AG10803 (cell line): ENCODE measurements at places on chromosomes 6 and 20.

GRCh38 chr6:13992417-13993055 is 67.8 kb downstream of the RNF182 start:
- DNase-seq, result peak; percentile 65

GRCh38 chr20:14775778-14776177 is 438.4 kb upstream of the FLRT3 start:
- DNase-seq, result peak; percentile 80

DNA sequence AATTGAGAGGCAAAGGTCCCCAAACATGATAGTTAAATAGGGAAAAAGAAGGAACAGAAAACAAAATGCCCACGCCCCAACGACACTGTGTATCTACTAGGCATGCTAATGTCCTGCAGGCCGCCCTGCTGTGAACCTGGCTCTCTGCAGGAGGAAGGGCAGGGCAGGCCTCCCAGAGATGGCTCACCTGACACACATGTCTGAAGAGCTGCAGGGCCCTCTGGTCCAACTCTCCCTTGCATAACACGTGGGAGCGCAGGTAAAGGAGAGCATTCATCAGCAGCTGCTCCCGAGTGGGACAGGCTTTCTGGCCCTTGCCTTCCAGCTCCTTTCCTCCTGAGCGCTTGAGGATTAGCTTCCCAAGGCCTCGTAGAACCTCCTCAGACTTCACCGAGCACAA is 53.7 kb upstream of the LYRM2 start:
- no peak for DNase-seq

GRCh38 chr6:170072246-170072645 is 218.6 kb downstream of the DLL1 start:
- no peak for DNase-seq

GRCh38 chr6:47479140-47479508 is 1.5 kb downstream of the CD2AP start:
- DNase-seq, result no peak

- no peak for DNase-seq
These were observed 56.6 kb upstream of the POU3F2 start for GRCh38 chr6:98777762-98778161.

GRCh38 chr6:12890171-12890790 is 173.7 kb downstream of the PHACTR1 start:
- no peak for DNase-seq

GRCh38 chr6:2132916-2133315 is 112.5 kb downstream of the GMDS start:
- no peak for DNase-seq

- peak; percentile 4 for DNase-seq
These were observed 149.6 kb downstream of the RIMS1 start for GRCh38 chr6:72035966-72036365.

DNA sequence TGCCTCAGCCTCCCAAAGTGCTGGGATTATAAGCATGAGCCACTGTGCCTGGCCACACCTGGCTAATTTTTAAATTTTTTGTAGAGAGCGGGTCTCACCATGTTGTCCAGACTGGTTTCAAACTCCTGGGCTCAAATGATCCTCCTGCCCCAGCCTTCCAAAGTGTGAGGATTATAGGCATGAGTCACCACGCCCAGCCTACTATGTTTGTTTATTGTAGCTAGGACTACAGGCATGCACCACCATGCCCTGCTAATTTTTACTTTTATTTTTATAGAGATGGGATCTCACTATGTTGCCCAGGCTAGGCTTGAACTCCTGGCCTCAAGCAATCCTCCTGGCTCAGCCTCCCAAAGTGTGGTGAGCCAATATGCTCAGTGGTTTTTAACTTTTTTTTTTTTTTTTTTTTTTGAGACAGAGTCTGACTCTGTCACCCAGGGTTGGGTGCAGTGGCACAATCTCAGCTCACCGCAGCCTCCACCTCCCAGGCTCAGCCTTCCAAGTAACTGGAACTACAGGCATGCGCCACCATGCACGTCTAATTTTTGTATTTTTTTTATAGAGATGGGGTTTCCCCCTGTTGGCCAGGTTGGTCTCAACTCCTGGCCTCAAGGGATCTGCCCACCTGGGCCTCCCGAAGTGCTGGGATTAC is 12.0 kb upstream of the DDX43 start:
- DNase-seq, result no peak

DNA sequence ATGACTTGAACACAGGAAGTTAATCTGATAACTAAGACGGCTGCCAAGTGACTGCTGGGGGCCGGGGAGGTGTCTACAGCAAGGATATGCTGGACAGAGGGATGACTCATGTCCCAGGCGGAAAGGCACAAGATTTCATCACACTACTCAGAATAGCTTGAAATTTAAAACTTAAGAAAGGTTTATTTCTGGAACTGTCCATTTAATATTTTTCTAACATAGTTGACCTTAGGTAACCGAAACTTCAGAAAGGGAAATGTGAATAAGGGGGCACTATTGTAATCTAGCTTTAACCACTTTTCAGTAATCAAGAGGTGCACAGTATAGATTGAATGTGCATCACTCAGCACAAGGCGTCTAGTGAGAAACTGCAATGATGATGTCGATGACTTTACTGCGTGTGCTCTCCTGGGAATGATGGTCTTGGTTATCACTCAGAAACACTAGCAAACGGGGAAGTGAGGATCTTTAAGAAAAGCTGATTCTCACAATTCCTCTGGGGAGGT is 171.5 kb downstream of the QKI start:
- peak; percentile 83 for DNase-seq

DNA sequence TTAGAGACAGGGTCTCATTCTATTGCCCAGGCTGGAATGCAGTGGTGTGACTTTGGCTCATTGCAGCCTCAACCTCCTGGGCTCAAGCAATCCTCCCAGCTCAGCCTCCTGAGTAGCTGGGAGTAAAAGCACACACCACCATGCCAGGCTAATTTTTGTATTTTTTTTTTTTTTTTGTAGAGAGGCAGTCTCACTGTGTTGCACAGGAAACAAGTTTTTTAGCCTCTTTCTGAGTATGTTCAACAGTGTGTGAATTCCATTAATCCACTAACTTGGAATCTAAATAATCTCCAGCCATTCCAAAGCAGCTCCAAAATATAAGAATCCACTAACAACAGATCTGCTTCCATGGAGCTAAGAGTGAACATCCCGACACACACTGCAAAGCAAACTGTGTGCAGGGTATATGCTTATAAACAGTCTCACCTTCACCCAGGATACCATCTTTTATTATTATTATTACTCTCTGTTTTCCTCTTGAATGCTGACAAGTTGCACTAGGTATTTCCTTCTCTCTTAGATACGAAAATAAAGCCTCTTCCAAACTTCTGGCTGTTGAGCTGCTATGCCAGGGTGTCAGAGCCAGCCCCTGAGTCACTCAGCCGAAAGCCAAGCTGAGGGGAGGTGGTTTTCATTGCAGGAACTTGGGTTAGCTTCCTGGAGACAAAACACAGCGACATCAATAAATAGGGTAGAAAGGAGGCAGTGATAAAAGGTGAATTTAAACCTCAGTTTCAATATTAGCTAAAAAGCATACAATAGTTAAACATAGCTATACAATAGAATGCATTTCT is 264.9 kb downstream of the HIVEP2 start:
- peak; percentile 61 for DNase-seq

GRCh38 chr6:16837217-16837972 is 76.1 kb upstream of the ATXN1 start:
- DNase-seq, result no peak

GRCh38 chr6:165883851-165884640 is 221.0 kb upstream of the PDE10A start:
- DNase-seq, result peak; percentile 60

DNA sequence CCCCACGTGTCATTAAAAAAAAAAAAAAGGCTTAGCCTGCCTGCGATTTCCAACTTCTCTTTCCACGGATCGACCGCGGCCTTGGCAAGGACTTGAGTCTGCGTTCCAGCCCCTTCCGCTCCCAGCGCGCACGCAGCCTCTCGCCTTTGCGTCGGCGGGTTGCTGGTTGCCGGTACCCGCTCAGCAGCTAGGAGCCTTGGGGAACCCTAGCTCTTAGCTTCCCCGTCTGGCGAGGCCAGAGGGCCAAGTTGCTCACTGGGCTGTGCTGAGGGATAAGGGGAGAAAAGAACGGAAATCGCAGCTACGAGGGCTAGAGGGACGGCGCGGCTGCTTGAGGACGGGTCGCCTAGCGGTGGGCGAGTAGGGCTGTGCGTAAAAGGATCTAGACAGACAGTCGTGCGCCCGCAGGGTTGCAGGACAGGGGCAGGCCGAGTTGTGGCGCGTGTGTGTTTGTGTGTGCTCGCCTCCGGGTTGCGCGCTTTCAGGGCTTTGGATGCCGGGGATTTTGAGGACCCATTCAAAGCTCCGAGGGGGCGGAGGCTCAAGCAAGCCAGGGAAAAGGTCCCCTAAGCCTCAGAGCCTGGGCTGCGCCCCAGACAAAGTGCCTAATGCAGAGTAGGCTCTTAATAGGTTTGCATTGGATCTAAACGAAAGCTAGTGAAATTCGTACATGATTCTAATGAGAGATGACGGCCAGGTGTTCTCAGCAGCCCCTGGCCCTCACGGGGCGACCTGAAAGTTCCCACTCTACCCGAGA is 40.5 kb upstream of the OSTM1 start:
- peak; percentile 68 for DNase-seq

DNA sequence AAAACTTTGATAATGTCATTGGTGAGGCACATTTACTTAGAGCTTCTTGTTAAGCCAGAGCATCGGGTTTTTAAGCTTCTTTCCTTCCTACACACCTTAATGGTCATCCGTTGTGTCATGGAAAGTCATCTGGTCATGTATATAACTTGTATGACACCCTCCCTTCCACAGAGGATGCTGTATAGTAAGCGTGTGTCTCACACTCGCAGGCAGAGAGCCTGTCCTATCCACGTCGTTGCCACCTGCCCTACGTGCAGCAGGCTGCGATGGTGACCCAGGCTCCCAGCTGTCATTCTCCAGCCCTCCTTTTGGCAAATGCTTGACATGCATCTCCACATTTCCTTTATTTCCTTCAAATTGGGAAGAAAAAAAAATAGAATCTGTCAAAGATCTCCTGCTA is 85.6 kb downstream of the MYB start:
- DNase-seq, result no peak

GRCh38 chr6:20056350-20056992 is 155.8 kb downstream of the MBOAT1 start:
- DNase-seq, result peak; percentile 58
